ENCODE measurements at places on chromosomes 12 and 14.

DNA sequence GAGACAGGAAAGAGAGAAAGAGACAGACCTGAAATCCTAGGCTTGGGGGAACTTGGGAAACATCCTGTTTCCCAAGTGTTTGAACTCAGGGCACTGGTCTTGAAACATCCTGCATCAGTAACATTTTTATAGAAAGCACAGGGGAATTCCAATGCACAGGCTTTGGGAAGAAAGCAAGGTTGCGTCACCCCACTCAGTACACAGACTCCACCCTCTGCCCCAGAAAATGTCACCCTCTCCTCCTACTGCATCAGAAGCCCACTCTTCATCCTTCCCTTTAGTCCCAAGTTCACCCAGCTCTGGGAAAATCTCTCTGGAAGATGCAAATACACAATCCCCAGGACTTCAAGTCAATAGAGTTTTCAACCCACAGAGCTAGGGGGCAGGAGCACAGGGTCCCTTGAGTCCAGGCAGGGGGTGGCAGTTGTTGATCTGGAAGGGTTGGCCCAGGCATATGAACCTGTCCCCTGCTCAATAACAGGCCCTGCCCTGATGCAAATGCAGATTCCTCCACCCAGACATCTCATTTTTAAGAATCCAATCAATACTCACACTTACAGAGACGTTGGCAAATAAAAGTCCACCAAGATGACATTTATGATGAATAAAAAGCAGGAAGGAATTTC, 1.7 kb downstream of the RDH16 start:
- ATAC-seq: peak; percentile 57

- no peak for ATAC-seq
Measured at GRCh38 chr14:35229792-35230089, 62.4 kb upstream of the PSMA6 start.

DNA sequence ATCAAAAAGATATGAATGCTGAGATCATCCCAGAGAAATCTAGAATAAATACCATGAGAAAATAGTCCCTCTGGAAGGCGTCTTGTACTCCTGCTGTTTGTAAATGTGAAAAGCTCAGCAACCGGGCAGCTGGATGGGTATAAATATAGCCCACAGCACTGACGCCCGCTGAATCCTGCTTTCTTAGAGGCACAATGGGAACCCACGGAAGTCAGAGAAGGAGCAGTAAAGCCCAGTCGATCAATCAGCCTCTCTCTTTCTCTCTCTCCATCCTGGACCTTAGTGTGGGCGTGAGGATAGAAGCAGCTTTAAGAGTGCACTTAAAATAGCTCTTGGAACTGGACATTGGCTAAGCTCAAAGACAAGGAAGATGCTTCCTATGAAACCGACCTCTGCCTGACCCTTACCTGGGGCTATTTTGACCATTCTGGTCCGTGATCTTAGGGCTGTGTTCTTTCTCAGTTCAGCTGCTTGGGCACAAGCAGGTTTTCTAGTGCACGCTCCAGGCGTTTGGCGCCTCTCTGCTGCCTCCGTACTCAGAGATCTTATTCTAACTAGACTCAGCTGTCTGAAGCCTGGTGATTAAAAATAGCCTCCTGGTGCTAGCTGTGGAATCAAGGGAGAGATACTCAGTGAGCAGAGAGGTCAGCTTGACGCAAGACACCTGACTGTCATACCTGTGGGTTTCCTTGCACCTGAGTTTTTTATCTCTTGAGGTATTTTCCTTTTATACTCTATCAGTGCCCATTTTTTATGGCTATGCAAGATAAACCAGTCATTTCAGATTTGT, 144.6 kb downstream of the ETV6 start:
- peak; percentile 69 for ATAC-seq

DNA sequence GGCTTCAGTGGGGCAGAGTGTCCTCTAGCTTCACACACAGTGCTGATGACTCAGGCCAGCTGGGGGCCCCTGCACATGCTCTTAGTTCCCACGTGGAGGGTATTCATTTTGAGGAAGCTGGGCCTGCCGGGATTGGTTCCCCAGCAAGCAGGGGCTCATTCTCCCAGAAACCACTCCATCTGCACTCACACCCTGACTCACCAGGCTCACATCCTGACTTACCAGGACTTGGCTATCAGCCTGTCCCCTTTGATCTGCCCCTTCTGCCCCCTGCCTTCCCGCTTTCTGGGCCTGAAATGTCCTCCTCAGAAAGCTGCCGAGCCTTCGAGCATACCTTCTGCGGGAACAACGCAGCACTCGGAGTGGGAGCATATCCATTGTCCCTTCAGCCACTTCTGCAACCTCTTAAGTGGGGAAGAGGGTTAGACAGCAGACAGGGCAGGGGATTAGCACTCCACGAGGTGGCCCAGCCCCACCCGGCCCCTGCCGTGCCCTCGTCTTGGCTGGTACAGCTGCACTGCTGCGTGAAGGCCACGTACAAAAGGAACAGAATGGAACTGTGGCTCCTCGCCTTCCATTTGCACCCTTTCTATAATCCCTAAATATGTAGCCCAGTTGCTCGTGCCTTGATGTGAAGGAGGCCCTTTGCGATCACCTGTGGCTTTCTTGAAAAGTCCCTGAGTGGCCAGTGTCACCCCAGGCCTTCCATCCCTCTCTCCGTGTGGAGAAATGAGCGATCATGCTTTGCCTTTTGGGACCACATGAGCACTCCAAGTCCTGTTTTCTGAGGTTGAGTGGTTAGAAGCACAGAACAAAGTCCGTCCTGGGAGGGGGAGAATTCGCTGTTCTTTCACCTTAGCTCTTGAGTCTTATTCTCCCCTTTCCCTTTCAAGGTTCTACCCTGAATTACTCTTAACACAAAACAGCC, 26.1 kb downstream of the TPCN1 start:
- ATAC-seq: no peak

- ATAC-seq: no peak
Measured at GRCh38 chr14:73365727-73366126, 92.6 kb downstream of the NUMB start.

GRCh38 chr14:79788346-79788745, 423.0 kb downstream of the DIO2 start:
- ATAC-seq: no peak

- no peak for ATAC-seq
Measured at GRCh38 chr12:11839091-11839641, 189.7 kb downstream of the ETV6 start.

DNA sequence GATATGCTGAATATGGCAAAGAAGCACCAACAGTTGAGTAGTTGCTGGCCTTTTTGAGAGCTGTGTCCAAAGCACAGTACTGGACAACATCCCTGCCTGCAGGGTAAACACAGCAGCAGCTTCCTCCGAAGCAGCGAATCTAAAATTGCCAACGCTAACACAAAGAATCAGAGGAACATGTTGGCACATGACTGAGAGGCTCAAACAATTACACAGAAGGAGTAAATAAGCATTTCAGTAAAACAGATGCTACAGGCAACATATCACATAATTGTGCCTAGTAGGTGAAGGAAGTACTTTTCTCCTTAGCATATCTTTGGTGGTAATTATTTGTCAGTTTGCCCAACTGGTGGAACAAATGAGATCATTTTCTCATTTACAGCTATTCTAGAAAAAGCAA, 52.1 kb downstream of the KICS2 start:
- no peak for ATAC-seq

GRCh38 chr12:121095544-121096198, 37.0 kb upstream of the P2RX7 start:
- peak; percentile 98 for ATAC-seq

- no peak for ATAC-seq
Measured at GRCh38 chr12:121983536-121984210, 38.0 kb upstream of the BCL7A start.

GRCh38 chr14:60878121-60878520, 102.8 kb downstream of the TRMT5 start:
- no peak for ATAC-seq

GRCh38 chr14:106215229-106215628, 688.8 kb downstream of the TMEM121 start:
- no peak for ATAC-seq

DNA sequence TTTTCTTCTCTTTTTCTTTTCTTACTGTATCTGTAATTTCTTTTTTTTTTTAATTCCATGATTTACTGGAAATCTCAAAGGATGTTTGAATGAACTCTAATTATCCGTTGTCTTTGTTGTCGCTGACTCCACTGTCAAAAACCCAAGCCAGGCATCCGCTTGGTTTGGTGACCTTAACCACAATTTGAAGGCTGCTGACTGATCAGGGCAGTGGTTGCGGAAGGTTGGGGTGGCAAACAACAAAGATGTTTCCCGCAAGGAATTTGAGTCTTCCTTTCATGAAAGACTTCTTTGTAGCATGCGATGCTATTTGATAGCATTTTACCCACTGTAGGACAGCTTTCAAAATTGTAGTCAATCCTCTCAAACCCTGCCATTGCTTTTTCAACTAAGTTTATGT, 1013.8 kb downstream of the DIO2 start:
- ATAC-seq: no peak

- ATAC-seq: no peak
Measured at GRCh38 chr12:89712706-89713105, 4.1 kb upstream of the ATP2B1 start.

GRCh38 chr14:101740981-101741380, 20.5 kb upstream of the PPP2R5C start:
- ATAC-seq: no peak

GRCh38 chr12:4158306-4158705, 115.3 kb upstream of the CCND2 start:
- ATAC-seq: no peak

DNA sequence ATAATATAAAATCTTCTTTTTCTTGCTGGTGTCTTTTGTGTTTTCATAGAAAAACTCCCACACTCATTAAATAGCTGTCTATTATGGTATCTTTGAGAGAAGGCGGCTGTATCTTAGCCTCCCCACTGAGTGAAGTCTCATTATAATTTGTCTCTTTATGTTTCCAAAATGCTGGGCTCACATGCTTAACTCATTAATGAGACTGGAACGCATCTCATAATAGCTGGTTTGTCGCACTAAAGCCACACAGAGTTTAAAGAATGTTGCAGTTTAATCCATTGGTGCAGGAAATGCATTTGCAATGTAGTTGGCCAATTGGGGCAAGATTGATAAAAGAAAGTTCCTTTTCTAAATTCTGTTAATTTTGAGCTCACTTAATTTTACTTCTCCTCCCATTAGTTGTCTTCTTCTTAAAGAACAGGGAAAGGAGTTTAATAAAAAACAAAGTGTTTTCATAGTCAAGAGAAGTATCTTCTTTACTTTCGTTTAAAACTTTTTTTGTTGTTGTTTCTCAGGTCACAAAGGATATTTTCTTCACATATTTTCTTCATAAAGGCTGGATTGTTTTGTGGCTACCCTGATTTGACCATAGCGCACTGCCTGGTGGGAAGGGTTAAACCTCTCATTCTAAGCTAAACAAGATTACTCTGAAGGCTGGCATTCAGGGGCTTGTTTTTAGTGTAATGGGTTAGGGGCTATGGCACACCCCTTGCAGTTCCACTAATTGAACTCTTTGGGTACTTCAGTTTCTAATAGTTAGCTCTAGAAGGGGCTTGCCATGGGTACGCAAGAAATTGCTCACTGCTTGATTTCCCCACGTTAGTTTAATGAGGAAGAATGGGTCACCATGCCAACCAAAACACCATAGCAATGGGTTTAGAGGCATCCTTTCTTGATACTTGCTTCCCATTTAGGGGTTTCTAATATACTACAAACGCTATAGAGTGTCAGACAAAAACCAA, 197.0 kb downstream of the TMTC2 start:
- ATAC-seq: peak; percentile 45

- no peak for ATAC-seq
Measured at GRCh38 chr14:74932401-74932901, 9.4 kb upstream of the RPS6KL1 start.

- no peak for ATAC-seq
Measured at GRCh38 chr12:3125674-3126073, 48.5 kb downstream of the TSPAN9 start.

GRCh38 chr14:73599499-73599898, 7.8 kb downstream of the ACOT4 start:
- ATAC-seq: no peak

GRCh38 chr14:69676723-69677122, 65.3 kb downstream of the SUSD6 start:
- no peak for ATAC-seq

DNA sequence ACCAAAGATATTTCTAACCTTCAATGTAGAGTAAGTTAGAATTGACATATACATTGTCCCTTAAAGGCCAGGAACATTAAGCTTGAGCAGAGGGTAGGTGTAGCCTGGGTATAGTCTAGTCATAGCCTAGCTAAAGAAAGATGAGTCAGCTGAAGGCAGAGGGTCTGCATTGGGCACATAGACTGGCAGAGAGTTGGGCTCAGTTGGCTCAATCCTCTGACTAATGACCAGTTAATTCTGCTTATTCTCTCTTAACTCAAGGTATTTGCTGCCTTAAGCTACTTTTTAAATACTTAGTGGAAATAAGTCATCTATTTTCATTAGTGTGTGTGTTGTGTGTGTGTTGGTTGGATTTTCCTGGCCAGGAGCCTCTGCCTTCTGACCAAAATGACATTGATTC, 467.1 kb downstream of the RAD51B start:
- ATAC-seq: no peak

GRCh38 chr14:73753124-73753886, 39.1 kb upstream of the PNMA1 start:
- no peak for ATAC-seq

- ATAC-seq: no peak
Measured at GRCh38 chr12:114926341-114926740, 242.4 kb upstream of the TBX3 start.

DNA sequence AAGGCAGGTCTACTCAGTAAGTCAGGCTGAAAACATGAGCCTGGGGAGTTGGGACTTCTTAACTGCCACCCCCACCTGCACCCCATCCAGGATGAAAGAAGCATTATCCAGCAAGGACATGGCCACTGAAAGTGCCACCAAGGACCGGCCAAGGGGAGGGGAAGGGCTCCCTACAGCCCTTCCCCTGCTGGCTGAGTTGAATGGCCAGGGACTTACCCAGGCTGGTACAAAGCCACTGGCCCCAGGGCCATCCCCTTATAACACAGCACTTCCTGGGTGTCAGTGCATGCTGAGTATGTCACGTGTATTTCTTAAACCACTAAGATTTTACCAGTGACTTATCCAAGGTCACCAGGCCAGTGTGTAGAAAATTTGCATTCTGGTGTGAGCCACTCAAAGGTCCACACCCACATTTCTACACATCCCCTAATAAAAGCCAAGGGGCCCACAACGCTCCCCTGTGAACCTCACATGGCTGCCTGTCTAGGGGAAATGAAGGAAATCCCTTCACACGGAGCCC, 29.3 kb upstream of the ZFP36L1 start:
- ATAC-seq: no peak

GRCh38 chr14:53062856-53063255, 90.3 kb downstream of the DDHD1 start:
- no peak for ATAC-seq

GRCh38 chr14:50396631-50397389, at the start of gene CDKL1:
Gene CDKL1 (minus strand): TSS chr14:50396881. CDS start chr14:50395868, 1,013 bp downstream.
- ATAC-seq: peak; percentile 88

GRCh38 chr12:121719926-121720414, 7.4 kb downstream of the TMEM120B start:
- ATAC-seq: peak; percentile 94

DNA sequence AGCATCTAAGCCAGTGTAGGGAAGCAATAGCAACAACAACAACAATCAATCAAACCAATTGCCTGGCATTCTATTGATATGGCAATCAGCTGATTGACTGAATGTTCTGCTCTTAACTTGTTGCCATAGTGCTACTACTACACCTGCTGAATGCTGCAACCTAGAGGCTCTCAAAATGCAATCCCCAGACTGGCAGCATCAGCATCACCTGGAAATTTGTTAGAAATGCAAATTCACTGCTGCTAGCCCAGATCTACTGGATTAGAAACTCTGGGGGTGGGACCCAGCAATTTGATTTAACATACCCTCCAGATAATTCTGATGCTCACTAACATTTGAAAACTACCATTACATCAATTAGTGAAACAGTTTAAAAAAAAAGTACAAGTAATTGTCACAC, 363.6 kb downstream of the SNAPC1 start:
- ATAC-seq: no peak
